ENCODE measurements at places on chromosomes 4 and X.

DNA sequence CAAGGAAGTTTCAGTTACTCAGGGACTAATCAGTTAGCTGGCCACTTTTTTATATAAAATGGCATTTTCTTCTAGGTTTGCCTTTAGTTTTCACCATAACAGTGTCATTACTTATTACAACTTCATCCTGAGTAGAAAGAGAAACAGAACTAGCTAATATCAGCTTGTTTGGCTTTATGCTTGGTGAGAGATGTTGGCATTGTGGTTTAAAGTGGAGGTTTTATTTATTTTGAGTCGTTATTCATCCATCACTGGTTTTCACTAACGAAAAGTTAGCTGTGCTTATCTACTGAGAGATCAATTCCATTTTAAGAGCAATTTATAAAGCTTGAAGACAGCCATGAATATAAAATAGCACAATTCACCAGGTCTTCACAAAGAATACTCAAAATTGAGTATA, 714.5 kb downstream of the GRID2 start:
- no peak for DNase-seq

DNA sequence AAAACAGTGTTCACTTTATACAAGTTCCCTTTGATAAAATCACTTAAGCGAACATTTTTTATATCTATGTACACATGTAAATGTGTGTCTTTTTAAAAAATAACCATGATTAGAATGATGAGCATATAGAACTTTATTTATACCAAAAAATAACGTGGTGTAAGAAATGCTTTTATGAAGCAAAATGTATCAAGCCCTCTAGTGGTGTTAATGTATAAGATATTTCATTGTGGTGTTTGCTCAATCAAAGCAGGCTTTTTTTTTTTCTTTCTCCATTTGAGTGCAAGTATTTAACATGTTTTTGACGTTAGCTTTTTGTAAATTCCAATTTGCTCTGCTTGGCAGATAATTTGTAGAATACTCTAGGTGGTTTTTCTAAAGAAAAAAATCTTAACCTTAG, 2092.4 kb upstream of the TENM3 start:
- no peak for DNase-seq

DNA sequence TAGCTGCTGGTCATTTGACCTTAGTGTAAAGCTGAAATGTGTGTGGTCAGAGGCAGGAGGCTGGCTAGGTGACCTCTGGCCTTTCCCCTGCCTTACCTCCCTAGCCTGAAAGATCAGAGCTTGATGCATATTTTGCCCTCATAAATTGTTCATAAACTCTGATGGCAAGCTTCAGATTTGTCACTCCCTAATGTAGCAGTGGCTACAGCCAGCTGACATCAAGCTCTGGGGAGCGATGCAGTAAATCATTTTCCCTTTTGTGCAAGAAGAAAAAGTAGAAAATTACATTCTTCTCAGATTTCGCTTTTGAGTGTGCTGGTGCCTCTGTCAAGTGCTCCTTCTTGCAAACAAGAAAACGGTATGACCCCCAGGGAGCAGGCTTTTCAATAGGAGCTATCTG, 87.7 kb upstream of the MAGEA4 start:
- DNase-seq, result no peak

DNA sequence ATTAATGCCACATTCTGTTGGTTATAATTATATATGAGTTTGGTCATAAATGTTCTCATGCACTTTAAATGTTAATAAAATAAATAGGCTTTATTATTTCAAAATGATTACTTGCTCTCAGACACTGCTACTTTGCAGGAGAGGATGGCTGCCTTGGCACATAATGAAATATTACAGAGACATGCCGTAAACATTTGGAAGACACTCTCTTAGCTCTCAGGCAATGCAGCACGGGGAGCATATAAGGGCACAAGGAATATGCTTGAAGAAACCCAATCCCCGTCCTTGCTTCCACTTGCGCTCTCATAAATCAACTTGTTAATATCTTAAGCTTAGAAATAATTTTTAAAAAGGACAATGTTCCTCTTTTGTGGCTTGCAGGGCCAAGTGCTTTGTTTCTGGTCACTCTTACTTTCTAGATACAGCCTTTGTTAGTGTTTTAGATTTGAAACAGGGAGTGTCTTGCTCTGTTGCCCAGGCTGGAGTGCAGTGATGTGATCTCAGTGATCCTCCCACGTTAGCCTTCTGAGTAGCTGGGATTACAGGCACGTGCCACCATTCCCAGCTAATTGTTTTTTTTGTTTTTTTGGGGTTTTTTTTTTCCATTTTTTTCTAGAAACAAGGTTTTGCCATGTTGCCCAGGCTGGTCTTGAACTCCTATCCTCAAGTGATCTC, 445.0 kb downstream of the SPRY1 start:
- no peak for DNase-seq

- peak; percentile 39 for DNase-seq
Measured at GRCh38 chr4:143721317-143721716, 20.8 kb upstream of the FREM3 start.

GRCh38 chr4:151841107-151841506, 80.3 kb upstream of the GATB start:
- DNase-seq, result no peak

DNA sequence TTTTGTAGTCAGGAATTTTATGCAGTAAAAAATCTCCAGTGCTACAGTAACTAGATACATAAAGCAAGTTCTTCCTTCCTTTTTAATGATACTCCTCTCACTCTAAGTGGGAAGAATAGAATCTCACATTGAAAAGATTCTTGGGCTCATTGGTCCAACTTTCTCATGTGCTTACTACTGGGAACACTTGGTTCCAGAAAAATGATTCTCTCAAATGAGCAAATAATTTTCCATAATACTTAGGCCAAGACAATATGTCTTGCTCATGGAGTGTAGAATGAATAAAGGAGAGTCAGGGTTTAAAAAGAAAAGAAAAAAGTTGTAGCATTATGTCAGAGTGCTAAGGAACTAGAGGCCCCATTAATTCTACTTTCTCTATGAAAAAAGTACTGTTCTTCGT, 197.8 kb downstream of the RASL11B start:
- DNase-seq, result no peak

DNA sequence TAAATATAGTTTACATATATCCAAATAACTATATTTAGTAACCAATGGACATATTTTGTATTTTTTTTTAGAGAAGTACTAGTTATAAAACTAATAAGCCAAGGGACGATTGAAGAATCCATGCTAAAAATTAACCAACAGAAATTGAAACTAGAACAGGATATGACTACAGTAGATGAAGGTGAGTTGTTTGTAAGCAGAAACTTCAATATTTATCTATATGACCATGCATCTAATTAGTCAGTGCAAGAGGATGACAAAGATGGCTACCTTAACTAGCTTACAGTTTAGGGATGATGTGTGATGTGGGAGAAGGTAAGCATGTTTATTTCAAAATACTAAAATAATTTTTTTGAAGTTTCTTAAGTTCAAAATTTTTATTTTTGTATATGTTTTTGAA, 57.7 kb downstream of the HPGDS start:
- DNase-seq, result no peak

DNA sequence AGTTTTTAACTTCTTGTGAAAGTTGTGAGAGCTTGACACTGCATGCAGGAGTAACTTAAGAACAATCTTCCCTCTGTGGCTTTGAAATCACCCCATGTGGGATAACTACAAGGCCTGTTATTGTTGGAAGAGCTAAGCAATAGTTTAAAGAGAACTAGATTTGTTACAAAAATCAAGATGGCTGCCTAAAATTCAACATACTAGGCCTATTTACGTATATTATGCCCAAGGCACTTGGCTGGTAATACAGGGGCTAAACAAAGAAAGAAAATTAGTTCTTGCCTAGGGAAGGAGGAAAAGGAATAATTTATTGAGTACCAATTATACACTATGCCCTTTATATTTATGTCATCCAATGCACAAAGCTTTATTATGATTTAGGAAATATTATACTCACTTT, 36.1 kb downstream of the DMD start:
- no peak for DNase-seq

GRCh38 chrX:148854306-148854705, 353.9 kb downstream of the AFF2 start:
- no peak for DNase-seq

DNA sequence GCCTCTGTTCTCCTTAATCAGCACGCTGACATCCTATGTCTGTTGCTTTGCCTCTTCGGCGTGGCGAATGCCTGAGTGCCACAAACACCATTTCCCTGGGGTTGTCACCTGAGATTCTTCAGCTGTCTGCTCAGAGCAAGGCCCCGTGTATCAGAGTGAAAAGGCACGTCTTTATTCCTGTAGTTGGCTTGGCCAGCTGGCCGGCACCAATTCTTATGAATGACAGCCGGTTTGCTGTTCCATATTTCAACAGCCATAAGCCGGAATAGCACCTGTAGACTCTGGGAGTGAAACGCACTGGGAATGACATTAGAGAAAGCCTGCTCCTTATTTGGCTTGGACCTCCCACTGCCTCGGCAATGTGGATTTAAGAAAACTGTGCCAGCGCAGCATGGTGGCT, 89.3 kb downstream of the MGST2 start:
- DNase-seq, result no peak

- DNase-seq, result no peak
Measured at GRCh38 chrX:136227948-136228838, 23.0 kb downstream of the MAP7D3 start.

GRCh38 chr4:169202145-169202699, 68.5 kb downstream of the SH3RF1 start:
- no peak for DNase-seq
